ENCODE measurements at places on chromosomes 7 and 10.

- DNase-seq, result no peak
Observed at GRCh38 chr10:82221601-82222149, 346.7 kb downstream of the NRG3 start.

DNA sequence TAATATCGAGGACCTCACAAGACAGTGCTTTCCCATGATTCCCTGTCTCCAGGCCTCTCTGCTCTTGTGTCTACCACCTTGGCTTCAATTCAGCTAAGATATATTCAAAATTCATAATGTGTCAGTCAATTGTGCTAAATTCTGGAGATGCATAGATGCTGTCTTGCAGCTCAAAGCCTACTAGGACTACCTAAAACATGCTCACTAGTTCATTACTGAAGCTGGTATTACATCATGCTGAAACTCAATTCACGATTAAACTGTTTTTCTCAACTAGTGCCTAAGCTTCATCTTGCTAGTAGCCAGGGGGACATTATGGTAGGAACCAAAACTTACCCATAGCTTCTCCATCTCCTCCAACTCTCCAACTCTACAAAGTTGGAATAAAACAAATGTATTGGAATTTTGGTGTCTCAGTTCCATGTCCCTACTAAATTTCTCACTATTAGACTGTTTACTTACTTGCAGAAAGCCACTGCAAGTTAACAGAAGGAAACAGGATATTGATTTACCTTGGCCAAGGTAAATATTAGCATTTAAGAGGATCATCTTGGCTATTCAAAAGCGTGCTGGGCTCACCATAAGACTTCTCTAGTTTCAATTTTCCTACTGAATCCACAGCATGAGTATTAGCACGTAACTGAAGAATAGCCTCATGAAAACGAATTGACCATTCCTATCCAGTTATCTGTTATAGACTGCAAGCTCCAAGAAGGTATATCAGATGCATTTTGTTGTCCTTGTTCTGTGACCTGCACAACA is 53.6 kb downstream of the CREB3L2 start:
- DNase-seq, result no peak

- no peak for DNase-seq
Observed at GRCh38 chr10:93063977-93064660, 3.5 kb downstream of the CYP26C1 start.

GRCh38 chr7:158113321-158114025 is 474.1 kb downstream of the PTPRN2 start:
- DNase-seq, result no peak

GRCh38 chr10:14415676-14416307 is 85.1 kb upstream of the FRMD4A start:
- no peak for DNase-seq

- DNase-seq, result no peak
Observed at GRCh38 chr10:30728127-30728526, 98.6 kb upstream of the LYZL2 start.

DNA sequence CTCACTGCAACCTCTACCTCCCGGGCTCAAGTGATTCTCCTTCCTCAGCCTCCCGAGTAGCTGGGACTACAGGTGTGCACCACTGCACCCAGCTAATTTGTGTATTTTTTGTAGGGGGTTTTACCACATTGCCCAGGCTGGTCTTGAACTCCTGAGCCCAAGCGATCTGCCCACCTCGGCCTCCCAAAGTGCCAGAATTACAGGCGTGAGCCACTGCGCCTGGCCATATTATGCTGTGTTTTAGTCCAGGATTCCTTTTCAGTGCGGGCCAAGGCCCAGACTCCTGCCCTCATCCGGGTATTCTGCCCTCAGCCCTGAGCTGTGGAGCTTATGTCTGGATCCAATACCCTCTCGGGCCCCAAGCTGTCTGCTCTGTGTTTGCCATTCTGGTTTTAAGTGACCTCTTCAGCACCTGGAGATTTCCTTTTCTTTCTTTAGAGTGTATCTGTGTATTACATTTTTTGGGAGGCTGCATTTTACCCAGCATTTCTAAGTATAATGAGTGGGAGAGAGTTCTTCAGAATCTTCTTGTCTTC is 114.9 kb downstream of the BUB3 start:
- no peak for DNase-seq

- DNase-seq, result no peak
Observed at GRCh38 chr7:30665449-30665848, 16.8 kb downstream of the CRHR2 start.

All from germinal center (tissue), 1 donor.